ENCODE measurements at places on chromosomes 5 and 9. TPM values are rescaled to one million over a fixed set of nuclear protein-coding genes. Genes with fewer than 3 reads are reported as not detected.

GRCh38 chr9:93254806-93255493, 71.0 kb downstream of the WNK2 start:
- DNase-seq: no peak

- DNase-seq: no peak
Observed at GRCh38 chr5:119287547-119288111, 68.2 kb upstream of the TNFAIP8 start.

DNA sequence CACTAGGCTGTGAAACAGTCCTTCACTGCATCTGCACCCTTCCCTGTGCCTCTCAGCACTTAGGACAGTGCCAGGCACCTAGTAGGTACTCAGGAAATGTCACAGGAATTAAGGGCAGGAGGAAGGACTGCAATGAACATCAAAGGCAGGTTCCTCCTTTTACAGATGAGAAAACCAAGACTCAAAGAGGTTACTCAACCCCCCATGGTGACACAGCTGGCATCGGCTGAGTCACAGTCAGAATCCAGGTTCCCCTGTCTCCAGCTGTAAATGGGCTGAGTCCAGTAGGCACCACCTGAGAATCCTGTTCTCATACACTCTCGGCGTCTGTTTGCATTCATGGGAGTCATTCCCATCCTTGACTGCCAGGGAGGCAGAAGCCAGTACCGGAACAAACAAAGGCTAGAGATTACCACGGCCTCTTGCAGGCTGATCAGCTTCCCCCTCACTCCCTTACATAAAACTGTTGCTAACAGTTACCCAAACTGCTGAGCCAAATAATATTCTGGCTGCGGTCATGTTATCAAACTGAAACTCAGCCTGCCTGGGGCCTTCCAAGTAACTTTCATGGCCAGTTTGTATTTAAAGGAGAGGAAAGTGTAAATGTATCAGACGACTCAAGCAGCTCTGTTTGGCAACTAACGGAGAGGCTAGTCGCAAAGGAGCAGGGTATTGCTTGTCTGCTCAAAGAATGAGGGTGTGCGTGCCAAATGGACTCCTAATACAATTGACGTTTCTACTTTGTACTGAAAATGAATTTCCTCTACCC, 201.7 kb downstream of the PAPPA start:
- no peak for DNase-seq

Gene RAPGEF6
- 10.2 TPM for total RNA-seq

DNA sequence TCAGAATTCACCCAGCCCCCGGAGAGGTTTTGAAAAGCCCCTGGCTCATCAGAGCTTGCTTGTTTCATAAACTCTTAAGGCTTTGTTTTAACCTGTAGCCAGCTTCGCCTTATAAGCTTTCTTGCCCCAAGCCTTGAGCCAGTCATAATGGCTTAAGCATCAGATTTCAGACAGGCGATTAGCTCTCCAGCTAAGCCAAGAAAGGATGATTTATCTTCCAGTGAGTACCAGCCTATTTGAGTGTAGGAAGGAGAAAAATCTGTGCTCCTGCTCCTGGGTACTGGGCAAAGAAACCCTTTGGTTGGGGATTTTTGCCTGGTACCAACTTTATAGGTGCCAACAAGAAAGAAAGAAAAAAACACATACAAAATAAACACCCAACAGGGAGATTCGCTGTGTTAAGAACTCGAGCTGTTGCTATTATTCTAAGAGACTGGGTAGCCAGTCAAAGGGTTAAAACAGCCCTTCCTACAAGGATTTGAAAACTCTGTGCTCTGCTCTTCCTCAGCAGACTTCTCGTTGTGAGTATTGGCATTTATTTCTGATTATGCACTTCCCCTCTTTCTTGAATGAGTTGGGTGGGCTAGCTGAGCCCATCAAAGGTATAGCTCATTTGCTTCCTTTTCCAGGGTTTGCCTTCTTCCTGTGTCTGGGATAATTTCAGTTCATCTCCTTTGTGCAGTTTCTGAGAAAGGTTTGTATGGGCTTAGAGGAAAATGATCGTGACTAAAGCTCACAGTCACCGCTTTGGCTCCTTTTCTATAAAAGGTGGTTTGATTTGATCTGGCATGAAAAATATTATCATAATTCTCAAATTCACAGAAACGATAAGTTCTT, 157.2 kb upstream of the DMRT1 start:
- no peak for DNase-seq
